T-cell (primary cell): ENCODE measurements at places on chromosomes 11 and 22.

DNA sequence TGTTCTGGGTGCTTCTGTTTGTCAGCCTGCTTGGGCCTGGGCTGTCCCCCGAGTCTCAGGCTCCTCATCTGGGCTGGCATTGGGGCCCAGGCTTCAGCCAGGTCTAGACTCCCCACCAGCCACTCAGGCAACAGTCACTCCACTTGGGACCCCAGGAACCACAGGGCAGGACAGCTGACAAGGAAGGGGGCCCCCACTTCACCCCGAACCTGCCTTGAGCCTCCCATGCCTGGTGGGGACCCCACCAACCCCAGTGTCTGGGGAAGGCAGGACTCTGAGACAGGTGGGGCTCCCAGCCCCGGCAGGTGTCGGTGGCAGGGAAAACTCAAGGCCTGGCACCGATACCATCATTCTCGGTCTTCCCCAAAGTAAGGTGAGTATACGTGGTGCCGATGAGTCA lies 11.7 kb upstream of the LTO1 start:
- no peak for DNase-seq

DNA sequence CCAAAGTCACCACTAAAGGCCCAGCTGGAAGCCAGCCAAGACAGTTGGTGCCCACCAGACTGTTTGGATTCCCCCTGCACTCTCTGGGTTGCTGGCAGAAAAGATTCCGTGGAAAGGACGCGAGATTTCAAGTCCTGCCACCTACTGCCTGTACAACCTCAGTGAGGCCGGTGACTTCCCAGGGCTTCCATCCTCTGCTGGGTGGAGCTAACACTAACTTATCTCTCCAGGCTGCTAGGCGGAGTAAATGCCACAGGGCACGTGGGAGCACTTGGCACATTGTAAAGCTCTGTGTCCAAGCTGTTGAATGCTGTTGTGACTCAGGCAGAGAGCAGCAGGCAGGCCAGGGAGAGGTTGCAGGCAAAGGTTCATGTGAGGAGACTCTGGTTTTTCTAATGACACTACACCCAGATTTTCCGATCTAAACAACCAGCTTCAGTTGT lies 50.9 kb upstream of the CDON start:
- DNase-seq, result no peak

- DNase-seq, result no peak
These were observed 56.0 kb downstream of the CELSR1 start for GRCh38 chr22:46481386-46481785.

DNA sequence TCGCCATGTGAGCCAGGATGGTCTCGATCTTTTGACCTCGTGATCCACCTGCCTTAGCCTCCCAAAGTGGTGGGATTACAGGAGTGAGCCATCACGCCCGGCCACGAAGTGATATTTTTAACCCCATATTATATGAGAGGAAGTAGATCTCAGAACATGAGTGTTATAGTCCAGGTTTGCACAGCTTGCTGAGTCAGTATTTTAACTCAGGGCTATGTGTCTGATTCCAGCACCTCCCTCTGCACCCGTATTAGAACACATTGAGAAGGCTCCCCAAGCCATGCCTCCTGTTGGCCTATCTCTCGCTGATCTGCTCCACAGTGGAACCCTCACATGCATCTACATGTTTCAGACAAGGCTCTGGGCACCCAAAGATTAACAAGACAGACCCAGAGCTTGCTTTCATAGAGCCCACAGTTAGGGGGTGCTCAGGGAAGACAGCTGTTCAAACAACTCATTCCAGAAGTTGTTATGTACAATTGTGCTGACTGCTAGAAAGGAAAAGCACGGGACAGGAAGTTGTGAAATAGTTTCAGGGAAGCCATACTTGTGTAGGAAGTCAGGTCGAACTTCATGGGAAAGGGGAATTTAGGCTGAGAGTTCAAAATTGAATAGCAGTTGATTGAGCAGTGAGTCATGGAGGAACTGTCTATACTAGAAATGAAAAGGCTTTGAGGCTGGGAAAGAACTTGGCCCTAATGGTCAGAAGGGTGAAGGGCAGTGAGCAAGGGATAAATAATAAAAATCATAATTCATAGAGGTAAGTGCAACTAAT lies 49.3 kb upstream of the CLPB start:
- DNase-seq, result no peak

DNA sequence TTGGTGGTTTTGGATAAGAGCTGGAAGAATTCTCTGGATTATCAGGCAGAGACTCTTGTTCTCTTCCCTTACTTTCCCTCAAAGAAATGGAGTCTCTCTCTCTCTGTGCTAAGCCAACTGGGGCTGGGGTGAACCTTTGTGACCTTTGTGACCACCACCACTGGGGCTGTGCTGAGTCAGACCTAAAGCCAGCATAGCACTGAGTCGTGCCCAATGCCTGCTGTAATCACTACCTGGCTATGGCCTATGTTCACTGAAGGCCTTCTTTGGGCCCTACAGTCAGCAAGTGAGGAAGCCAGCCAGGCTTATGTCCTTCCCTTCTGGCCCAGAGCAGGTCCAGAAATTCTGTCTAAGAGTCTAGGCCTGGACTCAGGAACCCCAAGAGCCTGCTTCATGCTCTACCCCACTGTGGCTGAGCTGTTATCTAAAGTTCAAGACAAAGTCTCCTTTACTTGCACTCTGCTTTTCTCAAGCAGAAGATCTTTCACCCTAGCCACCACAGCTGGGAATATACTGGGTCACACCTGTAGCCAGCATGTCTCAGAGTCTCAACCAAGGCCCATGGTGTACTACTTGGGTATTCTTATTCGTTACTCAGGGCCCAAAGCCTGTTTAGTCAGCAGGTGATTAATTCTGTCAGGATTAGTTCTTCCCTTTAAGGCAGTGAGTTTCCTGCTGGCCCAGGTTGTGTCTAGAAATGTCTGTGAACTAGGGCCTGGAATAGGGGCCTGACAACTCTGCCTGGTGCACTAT lies 86.0 kb downstream of the EHF start:
- DNase-seq, result no peak

- no peak for DNase-seq
These were observed 916.8 kb downstream of the METTL15 start for GRCh38 chr11:29025001-29025400.

DNA sequence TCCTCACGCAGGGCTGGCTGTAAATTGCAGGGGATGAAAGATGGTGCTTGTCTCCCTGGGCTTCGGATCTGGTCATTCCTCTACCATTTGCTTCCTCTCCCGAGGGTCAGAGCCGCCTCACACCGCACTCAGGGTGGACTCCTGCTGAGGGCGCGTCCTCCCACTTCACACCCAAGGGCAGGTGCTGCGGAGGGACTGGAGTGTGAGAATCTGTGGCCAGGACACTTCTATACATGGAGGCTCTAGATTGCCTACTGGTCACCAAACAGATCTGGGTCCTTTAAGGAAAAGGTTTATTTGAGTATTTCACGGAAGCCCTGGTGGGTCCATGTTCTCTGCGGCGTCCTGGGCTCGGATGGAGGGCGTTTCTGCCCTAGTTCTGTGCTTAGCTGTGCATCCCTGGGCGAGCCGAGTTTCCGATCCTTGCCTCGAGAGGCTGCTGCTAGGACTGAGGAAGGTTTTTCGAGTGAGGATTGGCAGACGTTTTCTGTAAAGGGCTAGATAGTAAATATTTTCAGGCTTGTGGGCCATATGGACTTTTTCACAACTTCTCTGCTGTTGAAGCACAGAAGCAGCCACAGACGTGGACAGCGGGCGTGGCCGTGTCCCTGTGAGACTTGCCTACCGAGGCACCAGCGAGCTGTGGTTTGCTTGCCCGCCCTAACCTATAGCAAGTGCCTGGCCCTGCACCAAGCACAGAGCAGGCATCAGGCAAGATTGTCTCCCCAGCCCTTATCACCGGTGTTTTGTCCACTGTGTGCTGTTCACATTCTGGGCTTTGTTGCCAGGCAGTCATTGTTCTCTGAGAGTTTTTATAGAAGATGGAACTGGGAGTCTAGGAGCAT lies 279.0 kb downstream of the TBC1D22A start:
- DNase-seq, result no peak

DNA sequence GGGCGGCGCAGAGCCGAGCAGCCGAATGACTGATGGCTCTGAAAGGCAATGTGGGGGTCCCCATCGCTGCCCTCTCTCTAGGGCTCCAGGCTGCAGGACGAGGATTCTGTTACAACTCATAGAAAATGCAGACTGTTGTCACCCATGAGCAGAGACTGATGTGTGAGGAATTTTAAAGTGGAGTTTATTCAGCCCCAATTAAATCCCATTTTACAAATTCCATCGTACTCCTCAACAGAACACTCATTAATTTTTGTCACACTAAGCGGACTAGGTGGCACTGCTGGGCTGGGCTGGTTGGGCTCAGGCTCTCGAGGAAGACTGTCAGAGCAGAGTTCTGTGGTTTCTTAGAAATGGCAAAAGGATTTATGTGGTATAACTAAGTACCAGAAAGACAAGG lies 102.6 kb upstream of the SPON1 start:
- peak; percentile 45 for DNase-seq

- no peak for DNase-seq
These were observed 6.8 kb downstream of the APOBEC3D start for GRCh38 chr22:39027717-39028116.

DNA sequence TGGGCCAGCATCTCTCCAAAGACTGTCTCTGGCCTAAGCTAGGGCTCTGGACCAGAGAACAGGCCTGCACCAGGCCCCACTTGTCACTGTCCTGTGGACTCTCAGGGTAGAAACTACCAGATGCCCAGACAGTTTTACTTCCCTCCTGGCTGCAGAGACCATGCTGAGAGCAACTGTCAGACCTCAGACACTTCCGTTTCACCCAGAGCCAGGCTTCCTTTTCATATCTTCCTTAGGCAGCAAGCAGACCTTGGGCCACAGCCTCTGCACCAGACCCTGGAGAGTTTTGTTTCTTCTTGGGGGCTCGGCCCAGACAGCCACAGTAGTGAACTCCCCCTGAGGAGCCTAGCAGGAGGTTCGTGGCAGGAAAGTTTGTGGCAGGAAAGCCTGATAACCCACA lies 12.1 kb upstream of the FCHSD2 start:
- no peak for DNase-seq
